ENCODE measurements at places on chromosomes 16 and 17. TPM values are rescaled to one million over a fixed set of nuclear protein-coding genes. Genes with fewer than 3 reads are reported as not detected.

Gene HBQ1
- polyA plus RNA-seq = not detected

Gene SPIRE2
- polyA plus RNA-seq = not detected

Gene CDK3
- not detected for polyA plus RNA-seq

GRCh38 chr16:64627288-64627687 lies 494.6 kb downstream of the CDH11 start:
- DNase-seq = no peak

- DNase-seq = no peak
These were observed 63.3 kb upstream of the KCNJ16 start for GRCh38 chr17:70011750-70012149.

DNA sequence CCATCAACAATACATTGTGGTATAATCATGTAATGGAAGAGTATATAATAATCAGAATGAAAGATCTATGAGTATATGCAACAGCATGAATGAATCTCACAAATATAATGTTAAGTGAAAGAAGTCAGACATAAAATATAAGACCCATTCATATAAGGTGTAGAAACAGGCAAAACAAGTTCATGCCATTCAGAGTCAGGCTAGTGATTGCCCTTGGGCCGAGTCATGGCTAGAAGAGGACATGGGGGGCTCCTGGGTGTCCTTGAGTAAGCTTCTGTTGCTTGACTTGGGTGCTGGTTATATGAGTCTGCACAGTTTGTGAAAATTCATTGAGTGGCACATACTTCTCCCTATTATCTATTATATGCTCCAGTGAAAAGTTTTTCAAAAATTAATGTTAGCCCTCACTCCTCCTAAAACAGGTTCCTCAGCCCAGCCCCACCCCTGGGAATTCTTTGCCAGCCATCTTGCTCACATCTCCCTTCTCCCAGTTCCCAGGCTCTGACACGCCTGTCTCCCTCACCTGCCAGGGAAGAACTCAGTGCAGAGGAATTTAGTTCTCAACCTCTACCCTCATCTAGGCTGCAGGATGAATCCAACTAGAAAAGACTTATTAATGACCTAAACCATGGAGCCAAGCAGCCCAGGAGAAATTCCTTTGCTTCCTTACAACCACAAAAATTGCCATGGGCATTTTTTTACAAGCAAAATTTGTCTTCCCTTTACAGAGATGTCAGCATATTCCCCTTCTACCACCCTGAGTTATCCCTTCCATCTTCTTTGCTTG lies 52.4 kb upstream of the NFAT5 start:
- no peak for DNase-seq

GRCh38 chr17:68318103-68318991 lies 27.1 kb downstream of the ARSG start:
- DNase-seq = no peak

GRCh38 chr17:8151120-8151640 lies 1.0 kb downstream of the PER1 start:
- peak; percentile 94 for DNase-seq

- no peak for DNase-seq
These were observed 2.6 kb downstream of the PMP22 start for GRCh38 chr17:15262291-15263205.

GRCh38 chr16:24286741-24287405 lies 30.7 kb downstream of the CACNG3 start:
- no peak for DNase-seq

DNA sequence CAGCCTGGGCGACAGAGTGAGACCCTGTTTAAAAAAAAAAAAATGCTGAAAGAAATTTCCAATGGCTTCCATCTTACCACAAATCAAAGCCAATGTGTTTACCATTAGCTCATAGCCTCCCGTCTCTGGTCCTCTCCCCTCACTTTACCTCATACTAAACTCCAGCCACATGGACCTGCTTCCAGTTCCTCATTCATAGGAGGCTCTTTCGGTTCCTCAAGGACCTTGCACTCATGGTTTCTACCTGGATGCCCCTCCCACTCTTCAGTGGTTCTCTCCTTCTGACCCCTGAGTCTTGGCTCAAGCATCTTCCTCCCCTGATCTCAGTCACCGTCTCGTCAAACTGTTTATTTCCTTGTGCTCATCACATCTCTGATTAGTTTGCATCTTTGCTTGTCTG lies 3.8 kb upstream of the DEF8 start:
- peak; percentile 33 for DNase-seq

GRCh38 chr16:86016201-86016965 lies 117.4 kb downstream of the IRF8 start:
- DNase-seq = peak; percentile 64

DNA sequence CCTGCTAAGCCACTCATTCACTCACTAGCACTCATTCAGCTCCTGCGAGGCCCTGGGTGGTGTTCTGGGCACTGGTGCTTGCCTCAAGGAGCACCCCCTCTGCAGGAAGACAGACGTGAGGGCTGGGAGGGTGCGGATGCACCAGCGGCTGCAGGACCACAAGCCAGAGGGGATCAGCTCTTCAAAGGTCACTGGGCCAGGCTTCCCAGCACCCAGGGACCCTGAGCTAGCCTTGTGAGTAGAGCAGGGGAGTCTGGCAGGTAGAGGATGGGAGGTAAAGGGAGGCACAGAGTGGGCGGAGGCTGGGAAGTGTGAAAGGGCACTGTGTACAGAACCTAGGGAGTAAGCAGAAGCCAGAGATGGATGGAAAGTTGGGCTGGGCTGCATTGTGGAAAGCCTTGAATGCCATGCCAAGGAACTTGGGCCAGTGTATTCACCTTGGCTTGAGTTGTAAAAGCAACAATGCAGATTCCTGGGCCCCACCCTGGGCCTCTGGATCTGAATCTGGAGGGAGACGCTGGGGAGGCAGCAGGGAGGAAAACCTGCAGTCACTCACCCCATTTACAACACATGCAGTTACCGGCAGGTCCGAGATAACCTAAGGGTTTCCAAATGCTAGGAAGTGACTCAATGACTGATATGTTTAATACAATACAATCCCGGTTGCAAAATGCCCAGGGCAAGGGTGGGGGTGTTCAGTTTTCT lies 1.7 kb downstream of the IL4R start:
- DNase-seq = peak; percentile 32

GRCh38 chr17:58755577-58756245 lies at the start of gene PPM1E:
Gene PPM1E (plus strand): TSS chr17:58755854.
- peak; percentile 40 for DNase-seq

DNA sequence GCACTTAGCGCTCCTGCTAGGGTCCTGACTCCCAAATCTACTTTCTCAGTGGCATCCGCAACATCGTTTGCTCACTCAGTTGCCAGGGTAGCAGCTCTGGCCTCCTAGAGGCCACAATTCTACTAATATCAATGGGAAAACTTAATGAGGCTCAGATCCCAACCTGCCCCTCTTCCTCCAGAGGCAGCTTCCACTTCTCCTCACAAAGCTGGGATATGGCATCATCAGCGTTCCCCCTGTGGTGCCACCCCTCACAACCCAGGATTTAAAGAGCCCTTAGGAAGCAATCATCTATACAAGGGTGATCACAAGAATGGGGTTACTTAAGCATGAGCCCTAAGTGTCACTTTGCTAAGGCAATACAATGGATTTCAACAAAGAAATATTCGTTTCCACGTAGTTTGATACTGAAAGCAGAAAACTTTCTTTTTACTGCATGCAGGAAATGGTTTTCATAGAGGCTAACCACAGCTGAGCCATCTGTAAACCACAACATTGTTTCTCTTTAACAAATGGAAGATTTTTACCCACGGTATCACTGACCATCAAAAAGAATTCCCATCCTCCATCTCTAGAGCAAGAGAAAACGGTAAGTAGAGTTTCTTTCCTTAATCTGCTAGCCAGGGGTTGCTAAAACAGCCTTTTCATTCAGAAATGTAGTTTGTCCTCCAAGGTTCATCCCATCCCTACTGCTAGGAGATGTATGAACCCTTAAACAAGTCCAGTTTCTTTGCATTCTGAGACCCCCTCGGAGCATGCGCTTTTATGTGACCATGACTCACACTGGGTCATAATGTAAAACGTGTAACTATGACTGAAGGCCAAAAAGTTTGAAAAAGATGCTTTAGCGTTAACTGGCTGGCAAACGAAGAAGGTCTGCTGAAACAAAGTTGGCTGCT lies 68.3 kb upstream of the BCAR1 start:
- DNase-seq = peak; percentile 9

DNA sequence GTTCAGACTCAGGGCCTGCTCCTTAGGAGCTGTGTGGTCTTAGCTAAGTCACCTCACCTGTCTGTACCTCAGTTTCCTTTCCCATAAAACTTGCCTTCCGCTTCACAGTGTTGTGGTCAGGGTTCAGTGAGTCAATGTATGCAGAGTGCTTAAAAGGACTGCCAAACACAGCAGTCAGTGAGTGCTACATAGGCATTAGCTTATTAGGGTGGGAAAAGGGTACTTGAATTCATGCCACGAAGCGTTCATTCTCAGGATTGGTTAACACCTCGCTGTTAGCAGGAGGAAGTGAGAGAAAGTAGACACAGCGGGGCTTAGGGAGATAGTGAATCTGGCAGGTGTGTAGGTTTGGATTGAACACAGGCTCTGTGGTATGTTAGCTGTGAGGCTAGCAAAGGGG lies 155.2 kb downstream of the SHISA9 start:
- no peak for DNase-seq

All from naive B cell (primary cell).